H9 (cell line): ENCODE measurements at places on chromosomes 3 and 15.

- no peak for DNase-seq
These were observed 15.8 kb downstream of the LOXL1 start for GRCh38 chr15:73941871-73942635.

- no peak for DNase-seq
These were observed 28.9 kb downstream of the INSYN1 start for GRCh38 chr15:73724212-73724611.

DNA sequence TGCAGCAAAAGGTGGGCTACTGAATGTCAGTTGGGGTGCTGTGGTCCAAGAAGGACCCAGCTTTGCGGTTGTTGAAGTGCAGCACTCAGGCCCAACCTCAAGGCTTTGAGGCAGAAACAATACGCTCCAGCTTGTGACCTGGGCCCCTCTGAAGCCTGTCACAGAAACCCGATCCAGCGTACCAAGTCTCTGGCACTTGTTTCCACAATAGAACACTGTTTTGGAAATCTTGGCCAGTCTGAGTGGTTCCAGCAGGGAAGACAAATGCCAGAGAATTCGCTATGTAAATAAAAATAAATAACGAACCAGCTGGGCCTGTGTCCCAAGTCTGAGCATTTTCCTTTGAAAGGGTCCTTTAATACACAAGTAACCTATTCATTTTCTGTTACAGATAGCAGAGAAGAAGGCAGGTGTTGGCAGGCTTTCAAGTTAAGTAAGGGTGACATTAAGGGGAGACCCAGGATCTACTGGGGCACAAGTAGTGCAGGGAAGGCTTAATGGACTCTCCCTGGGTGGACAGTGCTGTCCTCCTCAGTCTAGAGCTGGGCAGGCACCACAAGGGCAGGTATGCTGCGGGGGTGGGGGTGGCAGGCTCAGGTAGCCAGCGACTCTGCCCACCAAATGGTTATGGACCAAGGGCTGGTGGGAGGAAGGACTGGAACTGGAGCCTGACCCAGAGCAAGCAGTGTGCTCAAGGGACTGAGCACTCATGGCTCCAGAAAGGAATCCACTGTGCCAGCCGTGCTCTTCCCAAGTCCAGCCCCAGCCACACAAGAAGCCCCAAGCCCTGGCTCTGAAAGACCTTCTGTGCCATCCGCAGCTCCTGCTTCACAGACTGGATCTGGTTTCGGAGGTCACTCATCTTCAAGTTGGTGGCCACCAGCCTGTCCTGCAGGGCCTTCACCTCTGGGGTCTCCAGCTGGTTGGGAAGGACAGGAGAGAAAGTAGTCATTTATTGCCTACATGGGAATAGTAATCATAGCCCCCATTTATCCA lies 26.3 kb downstream of the CCDC13 start:
- DNase-seq = peak; percentile 22

GRCh38 chr3:117278424-117279190 lies 569.0 kb downstream of the TUSC7 start:
- DNase-seq = no peak

DNA sequence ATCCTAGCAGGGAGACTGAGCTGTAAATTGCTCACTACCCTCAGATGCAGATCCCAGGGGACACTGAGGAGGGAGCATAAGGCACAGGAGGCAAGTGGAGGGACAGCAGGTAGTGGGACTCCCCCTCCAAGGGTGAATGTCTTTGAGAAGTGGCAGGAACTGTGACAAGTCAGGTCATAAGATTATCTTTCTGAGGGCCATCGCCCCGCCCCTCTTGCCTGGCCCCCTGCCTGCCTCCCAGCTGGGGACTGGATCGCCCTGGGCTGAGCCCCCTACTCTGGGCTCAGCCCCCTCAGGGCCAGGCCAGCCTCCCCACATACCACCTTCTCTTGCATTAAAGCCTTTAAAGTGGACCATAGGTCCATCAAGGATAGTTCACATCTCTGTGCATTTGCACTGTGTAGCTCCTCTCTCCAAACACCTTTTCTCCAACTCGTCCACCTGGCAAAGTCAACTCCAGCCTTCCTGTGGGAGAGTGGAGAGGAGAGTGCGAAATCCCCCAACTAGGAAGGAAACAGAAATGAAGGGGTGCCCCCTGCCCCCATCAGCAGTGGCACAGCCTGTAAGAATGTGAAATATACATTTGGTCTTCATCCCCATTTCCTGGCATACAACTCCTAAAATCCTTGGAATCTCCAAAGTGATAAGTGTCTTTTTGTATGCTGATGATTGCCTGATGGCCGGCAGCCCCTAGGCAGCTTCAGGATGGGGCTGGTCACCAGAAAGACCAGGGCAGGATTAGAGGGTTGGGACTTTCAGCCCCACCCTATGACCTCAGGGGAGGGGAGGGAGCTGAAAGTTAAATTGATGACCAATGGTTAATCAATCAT lies 14.7 kb downstream of the PIF1 start:
- DNase-seq = peak; percentile 88

DNA sequence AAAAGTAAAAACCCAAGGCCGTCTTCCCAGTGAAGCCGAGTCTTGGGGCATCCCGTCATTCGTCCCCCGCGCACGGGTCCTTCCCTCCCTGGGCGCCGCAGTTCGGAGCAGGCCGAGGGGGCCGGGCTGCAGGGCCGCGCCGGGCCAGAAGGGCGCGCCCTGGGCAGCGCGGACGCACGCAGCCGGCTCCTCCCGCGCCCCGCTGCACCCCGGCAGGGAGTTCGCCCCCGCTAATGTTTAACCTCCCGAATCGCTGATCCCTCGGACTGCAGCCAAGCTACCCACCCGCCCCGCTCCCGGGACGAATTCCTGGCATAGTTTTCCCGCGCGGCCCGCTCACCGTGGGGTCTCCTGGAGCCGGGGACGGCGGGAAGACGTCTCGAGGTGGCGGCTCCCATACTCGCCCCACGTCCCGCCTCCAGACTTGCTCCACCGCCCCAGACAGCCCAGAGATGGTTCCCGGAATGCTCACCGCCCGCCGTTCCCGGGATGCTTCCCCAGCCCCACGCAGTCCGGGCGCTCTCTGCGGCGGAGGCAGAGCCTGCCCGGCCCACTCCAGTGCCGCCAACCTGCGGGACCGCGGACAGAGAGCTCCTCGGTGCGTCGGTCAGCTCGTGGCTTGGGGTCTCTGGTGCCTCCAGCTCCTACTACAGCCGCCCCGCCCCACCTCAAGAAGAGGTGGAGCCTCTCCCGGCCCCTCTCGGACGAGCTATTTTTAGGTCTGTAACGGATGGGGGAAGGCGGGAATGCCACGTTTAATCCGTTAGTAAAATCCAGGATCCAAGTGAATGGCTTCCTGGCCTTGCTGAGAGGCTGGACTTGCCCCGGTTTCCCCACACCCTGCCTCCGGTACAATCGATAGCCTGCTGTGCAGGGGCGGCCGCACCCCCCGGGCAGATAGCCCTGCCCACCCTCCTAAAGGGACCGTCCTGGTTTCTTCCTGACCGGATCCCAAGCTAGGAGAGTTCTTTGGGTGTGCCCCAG lies at the start of gene DZIP1L:
DZIP1L (minus strand) TSS at position 621 of the 984 bp plus-strand sequence. CDS start 11,637 bp downstream, outside the sequence.
- DNase-seq = peak; percentile 85
